ENCODE measurements at places on chromosomes 11 and 22.

GRCh38 chr11:87473174-87473573 is 435.4 kb downstream of the TMEM135 start:
- DNase-seq, result no peak

DNA sequence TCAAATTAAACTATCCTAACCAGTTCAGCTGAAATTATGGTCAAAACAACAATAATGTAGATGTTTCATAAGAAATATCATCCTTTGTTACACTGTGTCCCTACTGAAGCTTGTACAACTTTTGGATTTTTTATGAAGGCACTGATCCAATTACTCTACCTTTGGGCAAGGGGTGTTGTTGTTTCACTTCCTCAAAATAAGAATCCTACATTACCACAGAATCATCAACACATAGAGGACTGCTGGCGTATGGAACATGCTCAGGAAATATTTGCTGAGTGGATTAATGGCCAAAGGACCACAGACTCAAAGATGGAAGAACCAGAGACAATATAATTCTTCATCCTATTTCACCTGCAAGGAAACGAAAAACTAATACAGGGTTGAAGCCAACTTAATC is 907.5 kb upstream of the CCDC90B start:
- DNase-seq, result no peak

DNA sequence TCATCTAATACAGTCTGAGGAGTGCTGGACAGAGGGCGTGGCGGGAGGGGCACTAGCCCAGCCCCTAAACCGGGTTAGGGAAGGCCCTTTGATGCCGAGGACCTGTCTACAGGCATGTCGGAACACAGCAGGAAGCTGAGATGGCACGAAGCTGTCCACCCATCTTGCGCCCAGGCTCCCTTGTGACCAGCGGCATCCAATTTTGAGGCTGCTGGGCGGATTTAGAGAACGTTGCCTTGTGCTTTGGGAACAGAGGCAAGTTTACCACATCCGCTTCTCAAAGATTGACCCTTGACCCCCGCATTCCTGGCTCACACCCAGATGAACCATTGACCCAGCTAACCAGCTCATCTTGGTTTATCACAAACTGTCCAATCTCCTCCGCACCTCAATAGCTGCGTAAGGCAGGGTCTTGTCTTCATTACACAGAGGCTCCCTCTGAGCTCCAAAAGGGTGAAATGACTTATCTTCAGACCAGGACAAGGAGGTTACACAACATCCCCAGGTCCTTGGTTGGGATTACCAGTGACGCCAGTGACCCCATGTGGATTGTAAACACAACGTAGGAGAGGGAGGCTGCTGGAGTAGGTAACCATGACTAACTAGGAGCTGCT is 4.5 kb downstream of the FAM83F start:
- DNase-seq, result no peak

GRCh38 chr11:29293825-29294224 is 723.0 kb downstream of the KCNA4 start:
- DNase-seq, result no peak

GRCh38 chr11:126114486-126115126 is 51.9 kb upstream of the CDON start:
- DNase-seq, result no peak
